ENCODE measurements at places on chromosomes 16 and 17.

- DNase-seq: no peak
Measured at GRCh38 chr16:61957075-61957855, 79.0 kb downstream of the CDH8 start.

DNA sequence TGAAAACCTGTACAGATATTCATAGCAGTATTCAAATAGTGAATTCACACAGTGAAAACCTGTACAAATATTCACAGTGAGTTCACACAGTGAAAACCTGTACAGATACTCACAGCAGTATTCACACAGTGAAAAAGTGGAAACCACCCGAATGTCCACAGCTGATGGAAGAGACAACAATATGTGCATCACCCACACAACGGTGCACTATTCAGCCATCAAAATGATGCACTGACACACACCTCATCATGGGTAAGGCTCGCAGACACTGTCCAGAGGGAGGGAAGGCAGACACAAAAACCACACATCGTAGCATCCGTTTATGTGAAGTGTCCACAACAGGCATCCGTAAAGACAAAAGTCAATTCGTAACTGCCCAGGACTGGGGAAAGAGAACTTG, 100.9 kb downstream of the VPS53 start:
- DNase-seq: peak; percentile 26

DNA sequence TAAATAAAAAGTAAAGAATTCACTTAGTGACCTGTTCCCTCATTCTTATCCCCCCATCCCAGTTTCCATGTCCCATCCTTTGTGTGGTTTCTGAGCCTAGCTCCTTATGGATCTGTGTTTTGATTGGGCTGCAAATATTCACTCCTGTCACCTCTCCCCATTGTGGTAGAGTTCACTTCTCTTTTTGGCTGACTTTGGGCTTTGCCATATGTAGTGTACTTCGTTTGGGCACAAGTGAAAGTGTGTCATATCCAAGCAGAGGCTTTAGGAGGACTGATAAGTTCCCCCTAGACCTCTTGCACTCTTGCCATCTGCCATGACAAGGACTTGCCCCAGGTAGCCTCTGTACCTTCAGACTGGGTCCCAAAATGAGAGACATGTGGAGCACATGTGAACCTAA, 13.0 kb upstream of the DHRS7B start:
- peak; percentile 27 for DNase-seq

GRCh38 chr16:22890976-22891375, 77.0 kb downstream of the HS3ST2 start:
- DNase-seq: no peak

DNA sequence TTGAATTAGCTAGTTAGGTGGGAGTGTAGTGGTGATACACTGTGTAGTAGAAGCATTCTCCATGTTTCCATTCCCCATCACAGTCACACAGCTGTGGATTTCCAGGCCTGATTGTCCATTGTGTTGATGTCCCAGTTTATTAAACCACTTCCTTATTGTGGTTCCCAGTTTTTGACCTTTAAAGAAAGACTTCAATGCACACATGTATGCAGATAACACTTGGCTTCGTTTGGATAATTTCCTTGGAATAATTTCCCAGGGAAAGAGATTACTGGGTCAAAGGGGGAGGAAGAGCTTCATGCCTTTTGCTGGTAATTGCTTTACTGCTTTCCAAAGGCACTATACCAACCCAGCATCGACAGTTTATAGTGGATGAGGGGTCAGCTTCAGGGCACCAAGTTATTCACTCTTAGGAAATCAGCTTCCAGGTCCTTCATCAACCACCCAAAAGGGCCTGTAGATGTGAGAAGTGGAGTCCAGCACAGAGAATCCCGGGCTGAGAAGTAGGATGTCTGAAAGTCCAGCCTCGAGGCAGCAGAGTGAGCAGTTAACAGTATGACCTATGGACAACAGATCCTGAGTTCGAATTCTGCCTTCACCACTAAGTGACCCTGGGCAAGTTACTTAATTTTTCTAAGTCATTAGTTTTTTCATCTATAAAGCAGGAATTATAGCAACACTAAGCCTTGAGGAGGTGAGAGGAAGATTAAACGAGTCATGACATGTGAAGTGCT, 31.3 kb upstream of the TNS4 start:
- DNase-seq: no peak

GRCh38 chr17:47654991-47655390, 5.3 kb downstream of the KPNB1 start:
- DNase-seq: no peak

- DNase-seq: no peak
Measured at GRCh38 chr16:83198977-83199376, 572.2 kb downstream of the CDH13 start.

DNA sequence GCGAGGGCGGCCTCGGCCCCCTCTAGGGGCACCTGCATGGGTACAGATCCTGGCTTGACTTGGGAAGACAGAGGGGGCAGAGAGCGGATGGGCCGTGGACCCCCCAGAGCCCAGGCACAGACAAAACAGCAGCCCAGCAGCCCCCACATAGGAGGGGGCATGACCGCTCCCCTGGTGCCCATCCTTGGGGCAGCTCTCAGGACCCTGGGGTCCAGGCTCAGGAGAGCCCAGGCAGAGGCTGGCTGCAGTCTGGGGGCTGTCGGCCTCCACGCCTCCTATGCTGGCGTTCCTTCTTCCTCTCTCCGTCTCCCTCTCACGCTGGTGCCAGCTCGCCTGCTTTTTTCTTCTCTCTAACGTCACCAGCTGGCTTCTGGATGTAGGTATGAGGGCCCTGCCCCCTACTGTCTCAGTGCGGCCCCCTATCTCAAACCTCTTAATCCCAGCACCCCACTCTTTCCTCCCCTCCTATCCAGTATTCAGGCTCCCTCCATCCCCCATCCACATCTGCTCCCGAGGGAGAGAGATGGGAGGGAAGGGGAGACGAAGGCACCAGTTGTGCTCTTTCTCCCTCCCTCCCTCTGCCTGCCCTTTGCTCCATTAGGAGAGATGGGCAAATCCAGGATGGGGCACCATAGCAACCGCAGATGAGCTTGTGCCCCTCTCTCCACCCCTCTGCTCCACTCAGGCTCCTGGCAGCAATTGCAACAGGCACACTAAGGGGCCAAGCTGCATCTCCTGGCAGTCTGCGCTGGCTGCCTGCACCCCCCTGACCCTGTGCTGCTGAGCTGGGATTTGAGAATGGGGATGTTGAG, at the start of gene GPR179:
Gene GPR179, minus strand, starts transcription at position 349 of the 812 bp plus-strand sequence. Its CDS starts 167 bp downstream, at position 182.
- no peak for DNase-seq

- DNase-seq: no peak
Measured at GRCh38 chr17:43406676-43407645, 8.2 kb downstream of the ARL4D start.

- peak; percentile 84 for DNase-seq
Measured at GRCh38 chr17:47733047-47733673, at the start of gene TBX21. TBX21 (plus strand) TSS chr17:47733236; CDS start chr17:47733455, 219 bp downstream.

DNA sequence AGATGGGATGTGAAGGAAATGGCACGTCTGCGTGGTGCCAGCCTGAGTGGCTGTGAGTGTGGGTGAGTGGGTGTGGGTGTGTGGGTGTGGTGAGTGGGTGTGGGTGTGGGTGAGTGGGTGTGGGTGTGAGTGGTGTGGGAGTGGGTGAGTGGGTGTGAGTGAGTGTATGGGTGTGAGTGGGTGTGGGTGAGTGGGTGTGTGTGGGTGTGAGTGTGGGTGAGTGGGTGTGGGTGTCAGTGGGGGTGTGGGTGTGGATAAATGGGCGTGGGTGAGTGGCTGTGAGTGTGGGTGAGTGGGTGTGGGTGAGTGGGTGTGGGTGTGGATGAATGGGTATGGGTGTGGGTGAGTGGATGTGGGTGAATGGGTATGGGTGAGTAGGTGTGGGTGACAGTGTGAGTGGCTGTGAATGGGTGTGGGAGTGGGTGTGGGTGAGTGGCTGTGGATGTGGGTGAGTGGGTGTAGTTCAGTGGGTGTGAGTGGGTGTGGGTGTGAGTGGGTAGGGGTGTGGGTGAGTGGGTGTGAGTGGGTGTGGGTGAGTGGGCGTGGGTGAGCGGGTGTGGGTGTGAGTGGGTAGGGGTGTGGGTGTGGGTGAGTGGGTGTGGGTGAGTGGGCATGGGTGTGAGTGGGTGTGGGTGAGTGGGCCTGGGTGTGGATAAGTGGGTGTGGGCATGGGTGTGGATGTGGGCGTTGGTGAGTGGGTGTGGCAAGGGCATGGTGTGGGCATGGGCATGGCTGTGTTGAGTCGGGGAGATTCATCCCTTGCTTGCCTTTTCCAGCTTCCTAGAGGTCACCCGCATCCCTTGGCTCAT, 80.8 kb downstream of the ZDHHC7 start:
- DNase-seq: no peak

- DNase-seq: no peak
Measured at GRCh38 chr16:3548445-3548844, 28.8 kb downstream of the NLRC3 start.

GRCh38 chr17:61390479-61390791, 9.2 kb upstream of the TBX2 start:
- no peak for DNase-seq

DNA sequence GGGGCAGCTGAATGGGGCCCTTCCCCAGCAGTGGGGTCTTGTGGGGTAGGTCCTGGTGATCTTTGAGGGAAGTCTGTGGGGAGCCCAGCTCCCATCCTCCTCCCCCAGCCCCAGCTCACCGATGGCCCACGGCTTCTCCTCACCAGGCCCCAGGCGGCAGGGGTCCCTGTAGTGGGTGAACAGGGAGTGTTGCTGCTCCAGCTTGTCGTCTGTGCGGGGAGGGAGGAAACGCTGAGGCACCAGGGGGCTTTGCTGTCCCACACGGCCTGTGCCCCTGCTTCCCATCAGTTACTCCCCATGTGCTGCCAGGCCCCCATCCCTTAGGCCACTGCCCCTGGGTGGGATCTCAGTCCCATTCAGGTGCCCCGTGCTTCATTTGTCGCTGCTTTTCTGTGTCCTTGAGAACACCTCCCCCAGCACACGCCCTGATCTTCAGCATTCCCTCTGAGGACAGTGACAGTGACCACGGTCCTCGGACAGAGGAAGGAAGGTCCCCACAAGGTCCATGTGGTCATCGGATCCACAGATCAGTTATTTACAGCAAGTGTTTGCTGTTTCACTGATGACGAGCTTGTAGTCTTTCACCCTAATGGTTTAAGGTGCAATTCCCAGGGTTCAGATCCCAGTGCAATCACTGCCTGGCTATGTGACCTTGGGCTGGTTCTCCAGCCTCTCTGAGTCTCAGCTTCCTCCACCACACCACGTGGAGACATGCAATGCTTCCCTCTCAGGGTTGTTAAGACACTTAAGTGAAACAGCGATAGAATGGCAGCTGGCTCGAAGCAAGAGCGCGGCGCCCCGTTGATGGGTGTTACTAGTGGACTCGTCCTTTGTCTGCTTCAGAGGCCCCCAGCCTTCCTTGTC, 53.1 kb downstream of the PRMT7 start:
- DNase-seq: peak; percentile 25

- DNase-seq: no peak
Measured at GRCh38 chr17:57553991-57554825, 190.9 kb downstream of the CCDC182 start.
